KG1 (cell line): ENCODE measurements at places on chromosomes 3 and 15.

DNA sequence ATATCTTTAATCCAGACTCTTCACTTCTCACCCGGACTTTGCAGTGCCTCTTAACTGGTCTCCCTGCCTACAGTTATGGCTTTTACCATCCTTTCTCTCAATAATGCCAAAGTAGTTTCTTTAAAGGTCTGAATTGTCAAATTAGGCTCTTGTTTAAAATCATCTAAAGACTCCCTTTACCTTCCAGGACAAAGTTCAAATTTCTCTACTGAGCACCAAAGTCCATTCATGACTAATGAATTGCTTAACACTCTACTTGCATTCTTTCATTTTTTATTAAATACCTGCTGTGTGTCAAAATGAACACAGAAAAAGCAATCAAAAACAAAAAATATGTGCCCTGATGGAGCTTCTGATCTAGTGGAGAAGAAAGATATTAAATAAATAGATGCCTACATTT, 472.4 kb upstream of the UBE2E2 start:
- no peak for DNase-seq

DNA sequence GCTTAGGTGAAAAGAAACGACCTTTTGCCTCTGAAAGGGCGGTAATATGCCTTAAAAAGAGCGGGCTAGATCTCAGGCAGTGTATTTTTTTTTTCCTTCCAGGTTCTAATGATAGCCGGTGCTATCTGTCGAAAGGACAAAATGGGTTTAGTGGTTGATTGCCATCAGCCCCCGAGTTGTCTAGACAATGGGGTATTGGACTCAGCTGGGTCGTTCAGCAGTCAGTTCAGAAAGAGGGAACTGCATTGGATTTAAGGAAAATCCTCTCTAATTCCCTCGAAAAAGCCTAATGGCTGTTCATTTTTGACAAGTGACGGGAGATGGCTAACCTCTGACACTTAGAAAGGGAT, 728 bp downstream of the EIF2B5 start:
- DNase-seq: no peak

GRCh38 chr3:64916192-64916798, 228.5 kb upstream of the ADAMTS9 start:
- DNase-seq: no peak

DNA sequence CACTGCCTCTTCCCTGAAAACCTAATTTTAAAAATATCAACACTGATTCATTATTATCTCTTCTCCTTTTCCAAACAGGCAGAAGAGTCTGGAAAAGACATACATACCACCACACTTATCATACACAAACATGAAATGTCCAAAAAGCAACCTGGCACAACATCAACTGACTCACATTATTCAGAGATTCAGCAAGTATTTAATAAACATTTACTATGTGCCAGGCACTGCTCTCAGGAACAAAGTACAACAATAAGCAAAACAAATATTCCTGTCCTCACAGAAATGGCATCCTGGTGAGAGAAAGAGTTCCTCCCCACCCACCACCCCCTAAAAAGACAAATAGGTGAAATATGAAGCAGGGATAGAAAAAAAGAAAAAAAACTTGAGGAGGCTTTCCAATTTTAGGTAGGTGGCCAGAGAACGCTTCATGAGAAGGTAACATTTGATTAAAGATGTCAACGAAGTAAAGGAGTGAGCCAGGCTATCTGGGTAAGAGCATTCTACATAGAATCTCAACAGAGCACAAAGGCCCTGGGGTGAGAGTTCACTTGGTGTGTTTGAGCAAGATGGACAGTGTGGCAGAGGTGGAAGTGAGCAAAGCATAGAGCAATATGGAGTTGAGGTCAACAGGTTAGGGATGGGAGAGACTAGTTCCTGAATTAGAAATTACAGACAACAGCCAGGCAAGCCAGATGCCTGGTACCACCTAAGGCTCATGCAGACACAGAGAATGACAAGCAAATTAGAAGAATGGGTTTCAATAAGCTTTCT, 141.7 kb downstream of the OSBPL10 start:
- no peak for DNase-seq

GRCh38 chr15:101520395-101520794, 30.9 kb upstream of the PCSK6 start:
- DNase-seq: no peak

GRCh38 chr3:123229145-123229544, 27.4 kb downstream of the SEC22A start:
- no peak for DNase-seq

- no peak for DNase-seq
Observed at GRCh38 chr15:90592131-90592881, 62.6 kb downstream of the CRTC3 start.

GRCh38 chr15:67142092-67142766, 76.8 kb downstream of the SMAD3 start:
- DNase-seq: no peak

GRCh38 chr15:33278816-33279612, 31.8 kb upstream of the RYR3 start:
- no peak for DNase-seq

GRCh38 chr3:193909387-193909786, 226.6 kb upstream of the HES1 start:
- DNase-seq: no peak
